ENCODE measurements at places on chromosomes 11 and 22.

GRCh38 chr22:16808744-16809143, 16.5 kb downstream of the XKR3 start:
- no peak for DNase-seq

GRCh38 chr11:94791216-94791889, 23.2 kb downstream of the AMOTL1 start:
- DNase-seq: no peak

DNA sequence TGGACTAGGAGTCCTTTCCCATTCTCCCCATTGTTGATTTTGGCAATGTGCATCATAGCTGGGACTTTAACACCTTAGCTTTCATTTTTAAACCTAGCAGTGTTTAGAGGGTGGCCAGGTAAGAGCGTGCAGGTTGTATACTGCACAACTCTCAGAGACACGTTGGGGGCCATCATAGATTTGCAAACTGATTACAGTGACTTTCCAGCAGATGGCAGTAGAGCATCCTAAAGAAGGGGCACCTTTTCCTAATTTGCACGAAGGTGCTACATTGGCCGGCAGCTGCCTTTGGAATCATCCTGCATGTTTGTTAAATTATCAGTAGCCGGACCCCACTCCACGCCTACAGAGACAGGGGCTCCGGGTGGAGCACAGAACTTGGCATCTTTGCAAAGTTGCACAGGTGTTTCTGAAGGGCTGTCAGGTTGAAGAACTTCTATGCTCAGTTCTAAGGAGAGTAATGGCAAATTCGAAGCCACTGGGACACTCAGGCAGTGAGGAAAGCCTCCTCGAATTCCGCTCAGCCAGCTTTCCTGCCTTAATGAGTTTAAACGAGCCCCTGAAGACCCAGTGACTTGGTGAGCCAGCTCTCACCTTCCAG, 7.7 kb downstream of the LHFPL7 start:
- peak; percentile 32 for DNase-seq

DNA sequence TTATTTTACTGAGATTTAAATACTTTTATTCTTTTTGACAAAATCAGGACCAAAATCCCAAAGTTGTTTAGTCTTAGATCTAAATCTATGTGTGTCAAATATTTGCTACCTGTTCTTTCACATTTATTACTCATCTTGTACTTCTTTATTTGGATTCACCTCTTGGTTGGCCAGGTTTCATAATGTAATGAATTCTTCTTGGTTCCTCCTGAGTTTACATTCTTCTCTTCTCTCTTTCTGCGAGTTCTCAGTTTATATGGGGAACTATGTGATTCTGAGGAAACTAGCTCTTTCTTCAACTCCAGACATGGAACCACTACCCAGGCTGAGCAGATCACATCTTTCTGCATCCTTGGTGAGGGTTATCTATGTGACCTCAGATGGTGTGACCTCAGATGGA, 50.2 kb downstream of the EHF start:
- no peak for DNase-seq

GRCh38 chr11:115302946-115303703, 201.1 kb downstream of the CADM1 start:
- DNase-seq: no peak

- no peak for DNase-seq
Observed at GRCh38 chr11:20963596-20963995, 294.2 kb downstream of the NELL1 start.

DNA sequence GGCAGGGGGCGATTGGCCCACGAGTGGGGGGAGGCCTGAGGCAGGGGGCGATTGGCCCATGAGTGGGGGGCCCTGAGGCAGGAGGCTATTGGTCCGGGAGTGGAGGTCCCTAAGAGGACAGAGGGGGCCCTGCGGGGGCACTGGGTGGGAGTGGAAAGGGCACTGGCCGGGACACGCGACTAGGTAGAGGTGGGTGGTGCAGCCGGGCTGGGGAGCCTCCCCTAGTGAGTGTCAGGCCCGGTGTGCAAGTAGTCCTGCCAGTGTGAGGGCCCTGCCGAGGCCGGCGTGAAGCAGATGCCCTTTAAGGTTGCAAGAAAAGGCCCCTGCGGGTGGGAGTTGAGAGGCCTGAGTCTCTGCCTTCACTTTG, 909 bp upstream of the BRD1 start:
- DNase-seq: no peak

- DNase-seq: peak; percentile 65
Observed at GRCh38 chr11:63663809-63664208, 7.4 kb downstream of the ATL3 start.

DNA sequence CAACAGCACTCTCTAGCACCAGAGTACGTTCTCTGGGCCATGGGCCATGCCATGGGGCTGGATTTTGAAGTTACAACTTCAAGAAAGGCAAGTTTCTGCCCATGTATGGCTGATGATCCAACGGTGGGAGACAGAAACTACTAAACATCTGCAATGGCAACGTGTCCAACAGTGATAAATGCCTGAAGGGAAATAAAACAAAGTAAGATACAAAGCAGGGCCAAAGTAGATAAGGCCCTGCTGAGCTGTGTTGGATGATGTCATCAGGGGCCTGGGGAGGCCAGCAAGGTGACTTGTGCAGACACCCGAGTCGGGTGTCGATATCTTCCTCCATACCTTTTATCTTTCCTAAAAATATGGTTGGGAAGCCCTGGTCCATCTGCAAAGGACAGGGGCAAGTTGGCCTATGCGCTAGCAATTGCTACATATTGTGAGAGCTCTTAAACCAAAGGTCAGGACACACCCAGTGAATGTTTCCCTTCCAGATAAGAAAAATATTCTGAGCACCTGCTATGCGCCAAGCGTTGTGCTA, 487.2 kb downstream of the MN1 start:
- no peak for DNase-seq

- DNase-seq: no peak
Observed at GRCh38 chr22:24001314-24001713, 3.9 kb downstream of the GSTT4 start.

DNA sequence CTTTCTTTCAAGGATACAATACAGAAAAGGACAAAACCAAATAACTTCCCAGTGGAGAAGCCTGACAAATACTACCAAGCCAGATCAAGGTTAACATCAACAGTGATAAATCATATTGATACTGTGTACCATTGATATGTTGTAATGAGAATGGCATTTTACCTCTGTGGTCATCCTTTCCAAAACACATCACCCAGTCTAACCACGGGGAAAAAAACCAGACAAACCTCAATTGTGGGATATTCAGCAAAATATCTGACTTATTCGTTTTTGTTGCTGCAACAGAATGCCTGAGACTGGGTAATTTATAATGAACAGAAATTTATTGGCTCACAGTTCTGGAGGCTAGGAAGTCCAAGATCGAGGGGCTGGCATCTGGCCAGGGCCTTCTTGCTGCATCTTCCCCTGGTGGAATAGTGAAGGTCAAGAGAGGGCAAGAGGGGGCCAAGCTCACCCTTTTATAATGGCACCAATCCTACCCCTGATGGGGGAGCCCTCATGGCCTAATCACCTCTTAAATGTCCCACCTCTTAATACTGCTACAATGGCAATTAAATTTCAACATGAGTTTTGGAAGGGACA, 66.1 kb downstream of the FAM76B start:
- no peak for DNase-seq

- DNase-seq: peak; percentile 31
Observed at GRCh38 chr11:68120273-68121066, 718 bp downstream of the CHKA start.

GRCh38 chr11:60756307-60757032, at the start of gene MS4A15:
Gene MS4A15, plus strand, starts transcription at chr11:60756867. Its CDS starts 6,867 bp downstream, at chr11:60763734.
- DNase-seq: peak; percentile 3

GRCh38 chr11:1460986-1461825, 25.4 kb downstream of the MOB2 start:
- DNase-seq: no peak

DNA sequence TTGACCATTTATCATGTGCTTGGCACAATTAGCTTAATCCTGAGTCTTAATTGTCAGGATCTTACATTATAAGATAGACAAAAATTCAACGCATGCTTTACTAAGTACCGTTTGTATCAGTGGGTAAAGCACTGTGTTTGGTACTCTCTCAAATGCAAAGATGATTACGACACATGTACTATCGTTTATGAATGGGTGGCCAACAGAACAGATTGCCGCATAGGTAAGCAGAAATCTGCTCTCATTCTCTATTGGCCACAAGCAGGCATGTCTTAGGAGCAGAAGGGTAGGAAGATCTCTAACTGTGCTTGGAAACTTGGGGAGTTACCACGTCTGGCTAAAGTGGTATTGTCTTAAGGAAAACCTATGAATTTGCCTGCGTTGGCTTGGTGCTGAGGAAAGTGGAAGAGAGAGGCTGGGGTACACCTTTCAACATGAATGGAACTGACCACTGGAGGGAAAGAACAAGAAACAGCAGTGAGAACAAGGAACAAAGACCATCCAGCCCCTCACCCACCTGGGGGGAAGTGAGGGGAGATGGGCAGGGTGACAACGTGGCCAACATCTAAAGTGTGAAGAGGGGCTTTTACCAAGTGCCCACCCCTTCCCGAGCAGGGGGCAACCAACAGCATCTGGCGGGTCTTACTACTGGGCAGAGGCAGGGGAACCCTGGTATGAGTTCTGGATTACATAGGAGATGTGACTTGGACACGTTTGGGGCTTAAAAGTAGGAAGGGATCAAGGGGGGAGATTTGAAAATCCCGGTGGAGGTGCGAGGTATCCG, 1.0 kb upstream of the TUBA8 start:
- no peak for DNase-seq

Data from AG10803 (cell line).